ENCODE measurements at places on chromosomes 4 and X. TPM values are rescaled to one million over a fixed set of nuclear protein-coding genes. Genes with fewer than 3 reads are reported as not detected.

The YY2 gene
- total RNA-seq = 2.2 TPM

The DCLK2 gene
- total RNA-seq = 4.3 TPM

DNA sequence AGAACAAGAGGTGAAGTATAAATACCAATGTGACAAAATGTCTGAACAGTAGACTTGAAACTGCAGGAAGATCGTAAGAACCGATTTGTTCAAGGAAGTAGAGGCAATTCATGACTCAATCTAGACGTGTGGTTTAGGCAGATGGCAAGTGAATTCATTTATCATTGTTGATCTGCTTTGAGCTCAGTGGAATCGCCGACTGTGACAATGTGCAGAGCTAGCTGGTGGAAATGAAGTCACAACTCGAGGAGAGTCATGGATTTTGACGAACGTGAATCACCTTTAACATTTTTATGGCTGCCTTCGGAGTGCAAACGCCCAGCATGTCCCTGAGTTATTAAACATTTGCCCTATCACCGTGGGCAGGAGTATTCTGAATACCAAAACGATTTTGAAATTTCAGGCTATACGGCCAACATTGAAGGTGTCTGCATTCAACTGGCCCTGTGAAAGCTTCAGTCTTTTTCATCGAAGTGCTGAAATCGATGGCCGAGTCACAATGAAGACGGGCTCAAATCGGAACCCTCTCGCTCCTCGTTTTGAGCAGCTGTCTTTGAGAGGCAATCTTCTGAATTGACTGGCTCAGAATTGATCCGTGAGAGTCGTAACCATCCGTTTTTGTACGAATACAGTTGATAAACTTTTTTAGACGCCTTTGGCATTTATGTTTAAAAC lies 689 bp upstream of the OGT start:
- DNase-seq = no peak

GRCh38 chrX:63283348-63283747 lies 67.8 kb downstream of the SPIN4 start:
- DNase-seq = no peak

The PROM1 gene
- 0.35 TPM for total RNA-seq

GRCh38 chr4:133156556-133156955 lies 7.5 kb downstream of the PCDH10 start:
- DNase-seq = no peak

- DNase-seq = no peak
Observed at GRCh38 chr4:76898385-76898692, 395 bp upstream of the SOWAHB start.
